ENCODE measurements at places on chromosomes 5 and 9.

DNA sequence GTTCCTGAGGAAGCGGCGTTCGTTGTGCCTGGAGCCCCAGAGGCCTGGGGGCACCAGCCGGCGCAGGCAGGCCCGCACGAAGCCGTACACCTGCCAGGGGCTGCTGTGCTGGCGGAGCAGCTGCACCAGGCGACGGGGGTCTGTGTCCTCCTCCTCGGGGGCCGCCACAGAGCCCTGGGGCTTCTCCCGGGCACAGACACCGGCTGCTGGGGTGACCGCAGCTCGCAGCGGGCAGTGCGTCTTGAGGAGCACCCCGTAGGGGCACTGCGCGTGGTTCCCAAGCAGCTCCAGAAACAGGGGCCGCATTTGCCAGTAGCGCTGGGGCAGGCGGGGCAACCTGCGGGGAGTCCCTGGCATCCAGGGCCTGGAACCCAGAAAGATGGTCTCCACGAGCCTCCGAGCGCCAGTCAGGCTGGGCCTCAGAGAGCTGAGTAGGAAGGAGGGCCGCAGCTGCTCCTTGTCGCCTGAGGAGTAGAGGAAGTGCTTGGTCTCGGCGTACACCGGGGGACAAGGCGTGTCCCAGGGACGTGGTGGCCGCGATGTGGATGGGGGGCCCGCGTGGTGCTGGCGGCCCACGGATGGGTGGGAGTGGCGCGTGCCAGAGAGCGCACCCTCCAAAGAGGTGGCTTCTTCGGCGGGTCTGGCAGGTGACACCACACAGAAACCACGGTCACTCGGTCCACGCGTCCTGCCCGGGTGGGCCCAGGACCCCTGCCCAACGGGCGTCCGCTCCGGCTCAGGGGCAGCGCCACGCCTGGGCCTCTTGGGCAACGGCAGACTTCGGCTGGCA is 1.3 kb downstream of the TERT start:
- DNase-seq, result no peak

GRCh38 chr5:59923465-59923864 is 29.9 kb upstream of the PDE4D start:
- DNase-seq, result peak; percentile 36

GRCh38 chr5:61496446-61496845 is 164.4 kb downstream of the ZSWIM6 start:
- no peak for DNase-seq

- DNase-seq, result peak; percentile 82
Measured at GRCh38 chr9:33287087-33287490, 3.2 kb upstream of the NFX1 start.

- no peak for DNase-seq
Measured at GRCh38 chr9:3553076-3553765, 27.4 kb upstream of the RFX3 start.

DNA sequence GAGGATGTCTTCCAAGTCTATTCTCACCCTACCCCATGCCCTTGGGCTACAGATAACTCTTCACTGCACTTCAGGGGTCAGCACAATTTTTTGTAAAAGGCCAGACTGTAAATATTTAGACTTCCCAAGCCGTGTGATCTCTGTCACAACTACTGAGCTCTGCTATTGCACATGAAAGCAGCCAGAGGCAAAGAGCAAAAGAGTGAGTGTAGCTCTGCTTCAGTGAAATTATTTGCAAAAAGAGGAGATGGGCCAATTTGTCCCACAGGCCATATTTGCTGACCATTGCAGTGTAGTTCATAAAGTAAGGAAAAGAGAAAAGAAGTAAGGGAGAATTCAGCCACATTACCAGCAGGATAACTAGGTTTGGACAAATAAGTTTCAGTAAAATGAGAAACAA is 7.0 kb upstream of the MOCS2 start:
- no peak for DNase-seq

- DNase-seq, result peak; percentile 80
Measured at GRCh38 chr5:62460578-62460983, 48.0 kb downstream of the IPO11 start.

DNA sequence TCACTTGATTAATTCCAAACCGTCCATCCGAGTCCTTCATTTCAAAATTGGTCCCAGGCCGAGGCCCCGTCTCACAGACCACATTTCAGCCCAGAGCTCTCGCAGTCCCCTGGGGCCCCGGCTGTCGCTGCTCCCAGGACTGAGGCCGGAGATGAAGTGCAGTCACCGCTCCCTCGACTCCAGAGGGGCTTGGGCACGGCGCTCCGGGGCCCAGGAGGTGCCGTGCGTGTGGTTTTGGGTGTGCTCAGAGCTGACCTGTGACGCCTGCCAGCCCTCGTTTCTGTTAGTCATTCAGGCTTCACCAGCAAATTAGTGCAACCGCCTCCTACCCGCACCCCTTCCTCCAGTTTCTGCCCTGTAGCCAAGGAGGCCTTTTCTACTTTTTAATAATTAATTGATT is 48.7 kb upstream of the PHYKPL start:
- no peak for DNase-seq

DNA sequence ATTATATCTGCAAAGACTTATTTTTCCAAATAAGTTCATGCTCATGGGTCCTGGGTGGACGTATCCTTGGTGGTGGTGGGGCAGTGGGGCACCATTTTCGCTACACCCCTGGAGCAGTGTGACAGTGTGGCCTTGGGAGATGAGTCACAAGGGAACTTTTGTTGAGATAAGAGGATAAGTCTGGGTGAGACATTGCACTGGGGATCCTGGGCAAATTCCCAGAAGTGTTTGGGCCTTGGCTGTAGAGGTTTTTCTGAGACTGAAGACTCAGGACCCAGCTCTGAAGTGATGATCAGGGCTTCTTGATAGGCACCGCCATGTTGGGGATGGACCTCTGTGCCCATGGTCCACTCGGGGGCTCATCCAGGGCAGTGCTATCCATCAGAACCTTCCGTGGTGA is 149.4 kb downstream of the MACROH2A1 start:
- DNase-seq, result no peak

DNA sequence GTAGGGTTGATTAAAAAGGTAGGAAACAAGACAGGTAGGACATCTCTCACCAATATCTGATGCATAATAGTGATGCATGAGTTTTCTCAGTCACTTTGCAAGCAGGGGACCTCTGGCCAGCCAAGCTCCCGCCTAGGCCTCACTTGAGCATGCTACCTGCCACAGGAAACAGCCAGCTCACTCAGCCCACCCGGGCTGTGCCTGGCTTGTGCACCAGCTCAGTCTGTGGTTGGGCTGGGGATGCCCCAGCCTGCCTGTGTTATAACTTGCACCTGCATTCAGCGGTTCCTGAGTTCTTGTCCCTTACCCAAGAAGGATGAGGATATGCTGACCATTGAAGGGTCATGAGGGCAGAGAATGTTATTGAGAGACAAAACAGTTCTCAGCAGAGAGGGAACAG is 172.8 kb upstream of the PLCXD3 start:
- DNase-seq, result no peak

DNA sequence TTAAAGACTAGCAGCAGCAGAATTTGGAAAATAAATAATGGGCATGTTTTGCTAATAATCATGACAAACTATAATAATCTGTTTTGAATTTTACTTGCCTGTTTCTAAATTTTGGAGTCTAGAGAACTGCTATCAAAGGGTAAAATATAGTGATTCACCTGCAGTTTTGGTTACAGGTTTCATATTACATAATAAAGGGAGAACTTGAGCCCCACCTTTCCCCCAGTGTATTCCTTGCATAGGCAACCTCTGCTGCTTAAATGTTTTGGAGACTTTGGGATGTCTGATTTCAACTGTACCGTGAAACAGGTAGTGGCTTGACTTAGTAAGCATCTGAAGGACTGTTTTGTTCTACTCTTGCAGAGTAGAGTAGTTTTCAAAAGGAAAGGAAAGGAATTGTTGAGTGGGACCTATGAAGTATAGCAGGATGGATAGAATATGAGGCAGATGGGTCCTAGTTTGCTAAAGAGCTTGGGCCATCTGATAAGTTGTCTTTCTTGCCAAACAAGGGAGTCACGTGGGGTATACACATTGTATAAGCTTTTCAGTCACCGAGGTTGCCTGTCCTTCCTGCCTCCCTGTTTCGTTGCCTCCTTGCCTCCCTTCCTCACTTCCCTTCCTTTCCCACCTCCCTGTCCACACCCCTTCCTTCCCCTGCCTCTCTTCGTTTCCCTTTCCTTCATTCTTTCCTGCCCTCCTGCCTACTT is 19.1 kb downstream of the CREBRF start:
- no peak for DNase-seq

DNA sequence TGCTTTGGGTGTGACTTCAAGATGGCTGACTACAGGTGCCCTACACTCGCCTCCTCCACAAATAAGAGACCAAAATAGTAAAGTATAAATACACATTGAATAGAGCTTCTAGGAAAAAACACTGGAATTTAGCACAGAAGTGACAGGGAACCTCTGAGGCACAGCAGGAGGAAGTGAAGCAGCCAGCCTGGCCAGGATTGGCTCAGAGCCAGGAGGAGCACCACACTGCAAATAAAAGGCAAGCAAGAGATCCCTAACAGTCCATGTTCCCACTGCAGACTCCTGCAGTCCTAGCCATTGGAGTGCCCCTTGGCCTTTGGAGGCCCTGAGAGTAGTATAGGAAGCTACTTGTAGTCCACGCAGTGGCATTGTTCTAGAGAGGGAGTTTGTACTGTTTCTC is 186.7 kb upstream of the TLX3 start:
- DNase-seq, result peak; percentile 31

DNA sequence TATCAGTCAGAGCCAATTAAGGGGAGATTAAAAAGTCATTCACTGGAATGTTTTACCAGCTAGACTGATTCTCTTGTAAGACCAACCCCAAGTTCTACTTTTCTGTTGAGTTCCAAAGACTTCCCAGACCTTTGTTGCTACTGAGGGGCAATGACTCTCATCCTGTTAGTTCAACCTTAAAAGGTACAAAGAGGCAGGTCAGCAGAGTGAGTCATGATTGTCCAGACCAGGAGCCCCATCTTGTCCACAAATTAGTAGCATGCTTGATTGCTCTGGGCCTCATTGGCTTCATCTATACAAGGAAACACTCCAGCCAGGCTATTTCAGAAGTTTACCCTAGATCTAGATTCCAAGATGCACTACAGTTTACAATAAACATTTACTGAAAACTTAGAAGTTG is 79.9 kb upstream of the IL7R start:
- no peak for DNase-seq

DNA sequence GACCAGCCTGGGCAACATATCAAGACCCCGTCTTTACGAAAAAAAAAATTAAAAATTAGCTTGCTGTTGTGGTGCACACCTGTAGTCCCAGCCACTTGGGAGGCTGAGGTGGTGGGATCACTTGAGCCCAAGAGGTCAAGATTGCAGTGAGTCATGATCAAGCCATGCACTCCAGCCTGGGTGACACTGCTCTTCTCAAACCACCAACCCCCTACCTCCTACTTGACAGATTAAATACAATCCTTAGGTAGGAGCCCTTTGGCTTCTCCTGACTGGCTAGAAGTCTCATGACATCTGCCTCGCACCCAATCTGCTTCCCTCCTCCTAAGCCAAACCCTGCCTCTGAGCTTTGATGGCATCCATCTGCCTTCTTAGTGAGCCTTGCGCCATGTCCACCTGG is 11.6 kb upstream of the FBP1 start:
- DNase-seq, result no peak

- no peak for DNase-seq
Measured at GRCh38 chr9:137069508-137070091, 757 bp downstream of the SAPCD2 start.

- DNase-seq, result peak; percentile 27
Measured at GRCh38 chr9:137454145-137454596, 5.0 kb downstream of the NSMF start.

- peak; percentile 31 for DNase-seq
Measured at GRCh38 chr9:91711755-91712601, 238.1 kb downstream of the ROR2 start.

DNA sequence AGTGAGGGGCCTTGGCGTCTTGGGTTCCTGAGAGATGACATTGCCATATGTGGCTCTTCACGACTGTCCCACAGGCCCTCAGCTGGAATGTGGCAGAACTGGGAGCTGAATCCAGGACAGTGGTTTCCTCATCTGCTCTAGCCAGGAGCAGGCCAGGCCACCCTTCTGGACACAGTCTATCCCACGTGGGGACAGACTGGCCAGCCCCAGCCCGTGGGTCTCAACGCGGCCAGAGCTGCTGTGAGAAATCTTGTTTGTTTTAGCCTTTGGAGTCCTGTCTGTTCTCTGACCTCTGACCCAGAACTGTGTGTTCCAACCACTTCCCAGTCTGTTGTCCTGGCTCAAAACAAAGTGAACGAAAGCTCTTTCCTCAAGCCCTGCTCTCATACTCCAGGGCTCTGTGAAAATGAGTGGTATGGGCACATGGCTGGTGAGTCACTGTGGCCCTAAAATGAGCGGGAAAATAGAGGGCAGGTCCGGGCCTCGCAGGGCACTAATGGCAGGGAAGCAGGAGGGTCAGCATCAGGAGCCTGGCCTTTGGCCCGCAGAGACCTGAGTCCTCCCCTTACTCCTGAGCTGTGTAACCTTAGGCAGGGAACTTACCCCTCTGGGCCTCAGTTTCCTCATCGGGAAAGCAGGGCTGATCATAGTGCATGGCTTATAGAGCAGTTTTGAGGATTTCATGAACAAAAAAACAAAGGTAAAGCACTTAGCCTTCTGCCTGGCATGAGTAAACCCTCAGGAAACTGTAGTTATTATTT is 34.8 kb upstream of the GLRX start:
- DNase-seq, result peak; percentile 79

DNA sequence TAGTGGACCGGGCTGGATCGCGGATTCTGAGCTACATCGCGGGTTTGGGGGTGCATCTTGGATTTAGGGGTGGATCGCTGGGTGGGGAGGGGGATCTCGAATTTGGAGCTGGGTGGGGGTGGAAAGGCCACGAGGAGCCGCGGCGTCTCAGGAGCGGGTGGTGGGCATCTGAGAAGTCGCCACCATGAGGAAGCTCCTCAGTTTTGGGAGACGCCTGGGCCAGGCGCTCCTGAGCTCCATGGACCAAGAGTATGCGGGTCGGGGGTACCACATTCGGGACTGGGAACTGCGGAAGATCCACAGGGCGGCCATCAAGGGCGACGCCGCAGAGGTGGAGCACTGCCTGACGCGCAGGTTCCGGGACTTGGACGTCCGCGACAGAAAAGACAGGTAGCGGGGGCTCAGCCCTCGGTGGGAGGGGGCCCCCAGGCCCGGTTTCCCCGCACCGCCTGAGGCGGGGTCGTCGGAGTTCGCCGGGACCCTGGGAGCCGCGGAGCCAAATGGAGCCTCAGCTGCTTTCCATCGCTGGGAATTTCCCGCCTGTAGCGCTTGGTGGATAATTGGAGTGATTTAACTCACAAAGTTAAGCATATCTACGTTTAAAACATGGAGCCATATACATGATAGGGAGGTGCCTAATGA is 376 bp downstream of the ANKRD18B start:
- no peak for DNase-seq

GRCh38 chr9:93941493-93941892 is 13.7 kb downstream of the BARX1 start:
- no peak for DNase-seq

GRCh38 chr9:117687532-117687931 is 16.7 kb upstream of the TLR4 start:
- DNase-seq, result no peak

- DNase-seq, result no peak
Measured at GRCh38 chr5:151004499-151004898, 15.9 kb upstream of the GPX3 start.

DNA sequence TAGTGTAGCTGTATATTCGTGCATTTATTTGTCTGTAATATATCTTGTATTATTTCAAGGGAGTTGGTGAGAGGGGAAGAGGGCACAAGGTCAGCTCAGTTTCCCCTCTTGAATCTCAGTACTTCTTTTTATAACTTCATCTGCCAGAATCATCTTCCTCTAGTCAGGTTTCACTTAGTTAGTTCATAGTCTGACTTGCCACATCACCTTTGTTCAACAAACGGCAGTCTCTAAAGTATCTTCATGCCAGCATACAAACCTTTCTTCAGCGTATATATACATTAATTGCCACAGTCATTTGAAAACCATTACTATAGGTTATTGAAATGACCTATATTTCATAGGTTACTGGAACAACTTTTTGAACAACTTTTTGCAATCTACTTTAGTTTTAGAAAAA is 1.6 kb downstream of the ECM2 start:
- DNase-seq, result no peak
